CD8-positive, alpha-beta memory T cell (primary cell): ENCODE measurements at places on chromosomes 16 and 17.

GRCh38 chr17:81914103-81914850, 3.1 kb upstream of the PCYT2 start:
- H3K4me3 ChIP-seq = no peak overlapping the region
- peaks cover 32% of the 10 kb centered on the region for H3K36me3 ChIP-seq
- H3K27me3 ChIP-seq = no peaks in the 10 kb centered on the region
- no peak overlapping the region for H3K27ac ChIP-seq
- no peak for DNase-seq

DNA sequence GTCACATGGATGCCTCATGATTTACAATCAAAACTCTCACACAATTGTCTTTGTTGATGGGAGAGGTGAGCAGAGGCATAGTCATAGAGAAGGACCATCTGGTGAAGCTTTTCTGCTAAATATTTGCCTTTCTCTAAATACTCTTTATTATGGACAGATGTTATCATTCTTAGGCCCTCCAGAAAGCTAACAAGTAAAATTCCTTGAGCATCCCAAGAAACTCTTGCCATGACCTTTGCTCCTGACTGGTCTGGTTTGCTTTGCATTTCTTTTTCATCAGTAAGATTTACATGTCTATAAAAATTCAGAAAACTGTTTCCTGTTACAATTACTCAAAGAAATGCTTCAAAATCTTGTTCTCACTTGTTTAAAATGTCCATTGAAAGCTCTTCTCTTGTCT, 1336.6 kb upstream of the CDH8 start:
- DNase-seq = no peak
- no peak overlapping the region for H3K4me3 ChIP-seq
- no peaks in the 10 kb centered on the region for H3K27me3 ChIP-seq
- no peak overlapping the region for H3K27ac ChIP-seq
- no peaks in the 10 kb centered on the region for H3K36me3 ChIP-seq
- no peaks in the 10 kb centered on the region for H3K4me1 ChIP-seq

GRCh38 chr17:72976971-72977770, 115.3 kb downstream of the SLC39A11 start:
- H3K4me1 ChIP-seq = no peaks in the 10 kb centered on the region
- no peaks in the 10 kb centered on the region for H3K27me3 ChIP-seq
- H3K36me3 ChIP-seq = no peaks in the 10 kb centered on the region
- H3K4me3 ChIP-seq = no peak overlapping the region
- DNase-seq = no peak

DNA sequence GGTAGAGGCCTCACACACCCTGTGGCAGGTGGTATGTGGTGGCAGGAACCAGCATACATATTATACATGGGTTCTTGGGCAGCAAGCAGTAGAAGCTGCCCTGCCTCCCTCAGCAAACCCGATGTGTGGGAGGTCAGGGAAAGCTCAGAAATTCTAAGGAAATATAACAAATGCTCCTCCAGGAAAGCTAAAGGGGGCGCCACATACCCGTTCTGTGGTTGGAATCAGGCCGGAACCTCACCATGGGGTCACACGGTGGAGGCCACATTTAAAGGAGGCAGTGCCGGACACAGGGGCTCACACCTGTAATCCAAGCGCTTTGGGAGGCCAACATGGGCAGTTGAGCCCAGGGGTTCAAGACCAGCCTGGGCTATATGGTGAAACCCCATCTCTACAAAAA, 12.4 kb upstream of the KATNB1 start:
- no peak overlapping the region for H3K27ac ChIP-seq
- no peaks in the 10 kb centered on the region for H3K4me1 ChIP-seq
- no peaks in the 10 kb centered on the region for H3K27me3 ChIP-seq
- no peaks in the 10 kb centered on the region for H3K36me3 ChIP-seq
- H3K4me3 ChIP-seq = no peak overlapping the region
- no peak for DNase-seq

DNA sequence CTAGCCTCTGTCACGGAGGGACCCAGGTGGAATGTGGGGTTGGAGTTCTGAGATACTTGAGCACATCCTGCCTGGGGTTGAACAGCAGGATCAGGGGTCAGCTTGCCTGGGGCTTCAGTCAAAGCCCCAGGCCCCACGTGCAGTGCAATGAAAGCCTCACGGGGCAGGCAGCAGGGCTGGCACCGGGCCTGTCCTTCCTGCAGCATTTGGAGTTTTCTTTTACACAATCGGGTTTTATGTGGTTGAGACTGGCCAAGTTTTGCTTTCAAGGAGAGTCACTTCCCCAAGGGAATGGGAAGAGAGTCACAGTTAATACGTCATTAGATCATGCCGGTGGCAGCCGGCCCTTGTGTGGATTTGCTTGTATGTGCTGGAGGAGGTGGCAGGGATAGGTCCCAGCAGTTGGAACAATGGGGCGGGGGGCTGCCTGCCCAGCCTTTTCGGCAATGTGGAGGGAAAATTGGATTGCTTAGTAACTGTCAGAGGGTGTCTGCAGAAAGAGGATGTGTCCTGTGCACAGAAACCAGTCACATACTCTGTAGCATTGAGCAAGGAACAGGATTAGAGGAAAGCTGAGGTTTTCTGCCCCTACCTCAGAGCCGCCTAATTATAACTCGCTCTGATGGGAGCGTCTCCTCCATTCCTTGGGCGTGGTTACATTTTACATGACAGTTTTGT, 4.5 kb downstream of the RMI2 start:
- DNase-seq = no peak
- no peak overlapping the region for H3K27ac ChIP-seq
- H3K27me3 ChIP-seq = peaks cover 4% of the 10 kb centered on the region
- H3K36me3 ChIP-seq = no peaks in the 10 kb centered on the region
- H3K4me3 ChIP-seq = no peak overlapping the region

- peak; percentile 75 for DNase-seq
- no peaks in the 10 kb centered on the region for H3K27me3 ChIP-seq
- no peaks in the 10 kb centered on the region for H3K36me3 ChIP-seq
- H3K4me1 ChIP-seq = peaks cover 19% of the 10 kb centered on the region
Measured at GRCh38 chr17:76523084-76524037, 14.1 kb downstream of the CYGB start.

DNA sequence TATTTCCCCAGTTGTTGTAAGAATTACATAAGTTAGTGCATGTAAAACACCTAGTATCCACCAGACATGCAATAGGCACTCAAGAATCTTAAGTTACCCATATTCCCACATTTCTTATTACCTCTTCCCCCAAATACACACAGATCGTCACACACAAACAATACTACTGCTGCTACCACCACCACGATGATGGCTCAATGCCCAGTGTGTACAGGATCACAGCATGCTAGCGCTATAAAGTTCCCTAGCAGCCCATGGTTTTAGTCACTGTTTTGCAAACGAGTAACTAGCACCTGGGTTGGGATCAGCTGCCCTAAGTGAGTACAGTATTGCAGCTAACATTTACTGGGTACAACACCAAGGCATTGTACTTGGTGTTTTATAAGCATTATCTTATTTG, 411.7 kb downstream of the UTP18 start:
- H3K4me1 ChIP-seq = no peaks in the 10 kb centered on the region
- DNase-seq = no peak
- H3K27ac ChIP-seq = no peak overlapping the region
- no peak overlapping the region for H3K4me3 ChIP-seq

GRCh38 chr16:54398986-54399385, 112.4 kb upstream of the IRX3 start:
- H3K27me3 ChIP-seq = no peaks in the 10 kb centered on the region
- no peak for DNase-seq
- no peaks in the 10 kb centered on the region for H3K4me1 ChIP-seq
- no peaks in the 10 kb centered on the region for H3K36me3 ChIP-seq
- no peak overlapping the region for H3K27ac ChIP-seq

DNA sequence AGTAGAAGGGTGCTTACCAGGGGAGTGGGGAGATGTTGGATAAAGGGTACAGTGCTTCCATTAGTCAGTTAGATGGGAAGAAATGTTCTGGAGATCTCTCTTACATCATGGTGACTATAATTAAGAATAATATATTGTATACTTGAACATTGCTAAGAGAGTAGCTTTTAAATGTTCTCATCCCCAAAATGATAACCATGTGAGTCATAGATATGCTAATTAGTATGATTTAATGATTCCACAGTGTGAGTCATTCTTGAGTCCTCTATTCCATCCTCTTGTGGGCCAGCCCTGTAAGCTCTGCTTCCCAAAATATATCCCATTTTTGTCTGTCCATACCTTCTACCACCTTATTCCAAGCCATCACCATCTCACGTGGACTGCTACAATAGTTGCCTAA, 80.6 kb upstream of the CDH11 start:
- no peak overlapping the region for H3K27ac ChIP-seq
- no peak for DNase-seq
- H3K27me3 ChIP-seq = no peaks in the 10 kb centered on the region
- H3K36me3 ChIP-seq = no peaks in the 10 kb centered on the region
- no peak overlapping the region for H3K4me3 ChIP-seq

- H3K36me3 ChIP-seq = no peaks in the 10 kb centered on the region
- no peaks in the 10 kb centered on the region for H3K27me3 ChIP-seq
- H3K27ac ChIP-seq = no peak overlapping the region
Measured at GRCh38 chr16:78976212-78976611, 624.3 kb downstream of the MAF start.

DNA sequence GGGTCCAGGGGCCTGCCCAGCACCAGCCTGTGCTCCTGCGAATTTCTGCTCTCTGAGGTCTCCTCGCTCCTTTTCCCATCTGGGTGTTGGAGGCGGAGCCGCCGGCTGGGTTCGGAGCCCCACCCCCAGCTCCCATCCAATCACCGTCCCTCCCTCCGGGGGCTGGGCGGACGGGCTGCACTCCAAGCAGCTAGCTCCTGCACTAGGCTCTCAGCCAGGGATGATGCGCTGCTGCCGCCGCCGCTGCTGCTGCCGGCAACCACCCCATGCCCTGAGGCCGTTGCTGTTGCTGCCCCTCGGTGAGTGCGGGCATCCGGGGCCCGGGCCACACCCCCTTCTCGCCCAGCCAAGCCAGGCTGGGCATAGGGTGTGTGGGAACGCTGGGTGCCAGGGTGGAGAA, at the start of gene NRN1L:
Gene NRN1L, plus strand, starts transcription at position 202 of the 400 bp plus-strand sequence. Its CDS starts 19 bp downstream, at position 221.
- peaks cover 48% of the 10 kb centered on the region for H3K36me3 ChIP-seq
- no peaks in the 10 kb centered on the region for H3K4me1 ChIP-seq
- H3K27ac ChIP-seq = no peak within 1 kb of the TSS

- H3K4me1 ChIP-seq = no peaks in the 10 kb centered on the region
- no peak for DNase-seq
- H3K36me3 ChIP-seq = no peaks in the 10 kb centered on the region
- no peaks in the 10 kb centered on the region for H3K27me3 ChIP-seq
- no peak overlapping the region for H3K4me3 ChIP-seq
Measured at GRCh38 chr16:21698169-21699032, 34.6 kb downstream of the OTOA start.

DNA sequence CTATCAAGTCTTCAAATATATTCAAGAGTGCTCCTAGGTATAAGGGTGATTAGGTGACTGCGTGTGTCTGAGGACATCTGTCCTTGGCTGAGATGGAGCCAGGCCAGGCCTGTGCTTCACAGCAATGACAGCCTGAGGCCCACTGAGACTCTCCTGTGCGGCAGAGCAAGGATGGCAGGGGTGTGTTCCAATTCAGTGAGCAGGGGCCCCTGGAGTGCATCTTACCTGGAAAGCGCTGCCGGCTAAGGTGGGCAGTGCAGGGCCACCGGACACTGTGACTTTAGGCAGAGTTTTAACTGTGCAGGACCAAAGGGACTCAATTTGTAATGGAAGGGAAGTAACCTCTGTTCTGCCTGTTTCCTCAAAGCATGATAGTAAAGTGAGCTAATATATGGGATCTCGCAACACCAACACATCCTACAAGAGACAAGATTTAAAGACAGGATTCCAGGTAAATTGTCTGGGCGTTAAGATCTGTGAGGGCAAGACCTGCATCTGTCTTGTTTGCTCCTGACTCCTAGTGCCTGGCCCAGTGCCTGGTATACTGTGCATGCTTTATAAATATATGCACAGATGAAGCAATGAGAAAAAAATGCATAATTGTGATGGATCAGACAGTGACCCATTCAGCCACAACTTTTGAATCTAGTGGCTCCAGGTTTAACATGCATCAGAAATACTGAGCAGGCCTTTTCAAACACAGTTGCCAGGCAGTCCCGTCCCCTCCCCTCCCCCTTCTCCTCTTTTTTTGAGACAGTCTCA, 86.7 kb downstream of the MRC2 start:
- H3K27ac ChIP-seq = no peak overlapping the region
- DNase-seq = no peak
- H3K27me3 ChIP-seq = no peaks in the 10 kb centered on the region
- no peaks in the 10 kb centered on the region for H3K4me1 ChIP-seq
- H3K36me3 ChIP-seq = no peaks in the 10 kb centered on the region

GRCh38 chr17:79668344-79669250, 57.7 kb upstream of the RBFOX3 start:
- no peak for DNase-seq
- no peaks in the 10 kb centered on the region for H3K36me3 ChIP-seq
- no peaks in the 10 kb centered on the region for H3K4me1 ChIP-seq
- H3K27ac ChIP-seq = no peak overlapping the region

- H3K4me1 ChIP-seq = no peaks in the 10 kb centered on the region
- H3K27ac ChIP-seq = no peak overlapping the region
- peaks cover 4% of the 10 kb centered on the region for H3K27me3 ChIP-seq
- no peak overlapping the region for H3K4me3 ChIP-seq
Measured at GRCh38 chr17:36059406-36059805, 4.7 kb upstream of the CCL18 start.

GRCh38 chr16:88295671-88296436, 86.9 kb upstream of the ZNF469 start:
- no peaks in the 10 kb centered on the region for H3K4me1 ChIP-seq
- no peaks in the 10 kb centered on the region for H3K36me3 ChIP-seq
- DNase-seq = no peak
- H3K4me3 ChIP-seq = no peak overlapping the region
- H3K27ac ChIP-seq = no peak overlapping the region

- H3K27me3 ChIP-seq = no peaks in the 10 kb centered on the region
- no peak overlapping the region for H3K4me3 ChIP-seq
- H3K4me1 ChIP-seq = no peaks in the 10 kb centered on the region
- H3K36me3 ChIP-seq = no peaks in the 10 kb centered on the region
- no peak overlapping the region for H3K27ac ChIP-seq
- no peak for DNase-seq
Measured at GRCh38 chr17:63960430-63960829, 12.3 kb downstream of the SCN4A start.

DNA sequence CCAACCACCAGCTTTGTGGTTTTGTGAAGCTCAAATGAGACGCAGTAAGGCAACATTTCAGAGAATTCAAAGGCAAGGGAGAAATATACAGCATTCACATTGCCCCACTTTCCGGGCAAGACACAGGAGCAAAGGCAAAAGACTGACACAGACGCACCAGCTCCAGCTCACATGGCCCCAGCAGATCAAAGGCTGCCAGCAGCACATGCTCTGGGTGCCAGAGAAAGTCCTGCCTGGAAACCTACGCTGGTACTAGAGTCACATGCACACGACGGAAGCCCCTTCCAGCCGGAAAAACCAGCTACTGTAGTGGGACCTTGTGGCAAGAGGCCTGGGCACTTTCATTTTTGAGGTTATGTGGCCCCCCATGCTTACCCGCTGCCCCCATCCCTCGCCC, 50.1 kb downstream of the GTF3C1 start:
- no peaks in the 10 kb centered on the region for H3K4me1 ChIP-seq
- peaks cover 69% of the 10 kb centered on the region for H3K36me3 ChIP-seq
- no peak overlapping the region for H3K27ac ChIP-seq
